ENCODE measurements at places on chromosomes 5 and 9.

- no peak for DNase-seq
Observed at GRCh38 chr5:66689522-66690220, 93.5 kb downstream of the MAST4 start.

DNA sequence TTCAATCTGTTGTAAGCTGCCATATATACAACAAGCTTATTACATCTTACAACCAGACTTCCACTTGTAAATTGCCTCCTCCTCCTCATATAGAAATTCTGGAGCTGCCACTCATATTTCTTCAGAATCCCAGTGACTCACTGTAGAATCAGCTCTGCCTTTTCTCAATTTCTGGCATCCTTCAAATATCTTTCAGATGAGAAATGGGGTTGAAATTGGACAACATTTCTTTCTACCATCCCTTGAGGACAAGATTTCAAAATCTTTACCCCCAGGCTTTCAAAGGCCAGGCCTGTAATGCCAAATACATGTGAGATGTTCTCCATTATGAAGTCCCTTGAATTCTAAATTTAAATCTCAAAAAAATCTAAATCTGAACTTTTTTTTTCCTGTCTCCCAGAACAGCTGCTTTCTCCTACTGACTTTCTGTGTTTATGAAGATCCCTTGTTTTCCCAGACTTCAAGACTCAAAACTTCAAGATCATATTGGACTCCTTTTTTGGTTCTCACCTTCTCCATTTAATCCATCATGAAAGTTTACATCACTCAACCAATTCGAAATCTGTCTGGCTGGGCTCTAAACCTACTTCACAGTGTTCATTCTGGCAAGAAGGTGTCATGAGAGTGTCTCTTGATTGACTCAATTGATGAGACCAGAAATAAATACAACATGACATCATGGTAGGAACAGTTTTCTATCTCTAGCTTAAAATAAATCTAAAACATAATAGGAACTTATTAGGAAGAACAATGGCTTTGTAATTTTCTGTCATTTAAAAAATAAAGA lies 109.8 kb downstream of the HMHB1 start:
- DNase-seq, result no peak

DNA sequence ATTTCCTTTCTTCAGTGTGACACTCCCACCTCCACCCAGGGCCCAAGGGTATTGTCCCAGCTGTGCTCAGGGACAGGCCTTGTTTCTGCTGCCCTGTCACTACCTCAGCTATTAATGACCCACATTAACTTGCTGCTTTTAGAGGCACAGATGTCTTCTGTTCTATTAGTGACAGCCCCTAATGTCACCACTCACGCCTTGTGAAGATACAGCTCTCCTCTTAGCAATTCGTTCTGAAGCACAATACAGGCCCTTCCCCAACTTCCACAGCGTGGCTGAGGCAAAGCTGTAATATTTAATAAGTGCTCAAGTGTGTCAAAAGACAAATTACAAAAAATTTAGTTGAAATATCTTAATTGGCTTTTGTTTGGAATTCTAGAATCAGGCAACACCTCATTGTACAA lies 44.7 kb upstream of the HMGCS1 start:
- DNase-seq, result no peak

GRCh38 chr9:90724880-90725279 lies 76.7 kb upstream of the SYK start:
- no peak for DNase-seq

- no peak for DNase-seq
Observed at GRCh38 chr9:7104625-7105024, 346.9 kb downstream of the KDM4C start.

GRCh38 chr9:109517901-109518377 lies 19.8 kb upstream of the PTPN3 start:
- DNase-seq, result no peak

Data from SK-N-DZ (cell line).